Activated CD4-positive, alpha-beta T cell treated with anti-CD3 and anti-CD28 coated beads for 1 hour (primary cell): ENCODE measurements at places on chromosomes 4 and X.

GRCh38 chr4:118942465-118942864, 53.8 kb downstream of the SYNPO2 start:
- DNase-seq: no peak

- no peak for DNase-seq
These were observed 39.6 kb upstream of the NKX1-1 start for GRCh38 chr4:1445716-1446445.

DNA sequence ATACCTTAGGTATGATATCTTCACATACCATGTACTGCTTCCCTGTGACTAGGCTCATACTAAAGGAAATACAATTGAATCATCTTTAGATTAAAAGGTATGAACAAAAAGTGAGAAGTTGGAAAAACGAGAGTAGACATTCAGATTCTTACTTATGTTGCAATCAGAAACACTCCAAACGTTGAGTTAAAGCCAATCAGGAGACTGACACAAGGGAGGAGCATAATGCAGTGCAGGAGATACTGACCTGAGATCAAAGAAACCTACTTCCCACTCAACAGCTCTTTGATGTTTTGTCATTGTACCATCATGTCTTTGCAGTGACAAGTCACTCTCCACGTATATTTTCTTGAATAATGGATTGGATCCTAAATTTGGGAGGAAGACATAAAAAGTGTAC, 8.9 kb upstream of the PCDH18 start:
- DNase-seq: no peak

GRCh38 chr4:142743121-142743825, 102.8 kb downstream of the INPP4B start:
- DNase-seq: no peak

DNA sequence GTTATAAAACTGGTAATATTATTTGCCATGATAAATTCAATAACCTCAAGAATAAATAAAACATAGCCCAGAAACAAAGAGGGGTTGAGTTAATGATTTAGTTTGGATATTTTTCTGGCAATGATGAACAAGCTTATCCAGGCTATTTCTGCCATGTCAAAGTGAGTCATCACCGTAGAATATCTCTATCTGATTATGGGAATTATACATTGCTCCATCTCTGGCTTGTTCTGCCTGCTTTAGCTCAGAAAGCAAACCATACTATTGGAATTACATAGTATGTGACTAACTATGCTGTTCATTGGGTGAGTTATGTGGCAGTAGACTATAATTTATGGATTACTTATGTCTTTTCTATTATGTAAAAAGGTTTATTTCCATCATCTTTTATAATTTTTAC, 680.1 kb upstream of the AADAT start:
- no peak for DNase-seq
